ENCODE measurements at places on chromosomes 3 and 15.
A peak's percentile ranks its signal among the peaks of the same experiment; 100 is the strongest.

DNA sequence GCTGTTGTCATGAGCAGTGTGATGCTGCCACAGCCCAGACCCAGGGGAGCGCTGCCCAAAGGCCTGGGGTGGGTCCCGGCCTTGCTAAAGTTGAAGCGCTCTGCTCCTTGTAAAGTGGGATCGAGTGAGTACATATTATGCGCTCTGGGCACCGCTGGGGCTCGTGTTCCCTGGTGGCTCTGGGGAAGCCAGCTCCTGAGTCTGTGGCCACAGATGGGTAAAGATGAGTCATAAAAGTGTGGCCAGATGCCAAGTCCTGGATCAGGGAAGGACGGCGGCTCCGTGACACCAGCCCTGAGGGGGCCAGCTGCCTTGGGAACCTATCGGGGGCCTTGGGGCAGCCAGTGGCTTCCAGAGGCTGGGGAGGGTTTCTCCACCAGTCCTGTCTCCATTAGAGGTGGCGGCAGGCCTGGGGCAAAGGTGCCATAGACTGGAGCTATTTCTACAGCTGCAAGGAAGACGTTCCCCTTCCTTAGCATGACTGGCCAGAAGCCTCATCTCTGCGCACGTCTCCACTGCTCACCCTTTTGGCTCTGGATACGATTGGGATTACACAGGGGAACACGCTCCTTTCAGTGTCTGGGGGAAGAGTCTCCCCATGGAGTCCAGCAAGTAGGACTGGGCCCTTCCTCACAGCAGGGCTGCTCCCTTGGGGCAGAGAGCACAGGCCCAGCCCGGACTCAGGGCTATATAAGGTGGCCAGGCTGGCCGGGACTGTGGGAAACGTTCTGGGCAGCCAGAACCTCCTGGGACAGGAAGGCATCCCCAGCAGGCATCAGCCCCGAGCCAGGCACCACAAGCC lies 1.2 kb upstream of the ITIH4 start:
- DNase-seq: peak; percentile 79

DNA sequence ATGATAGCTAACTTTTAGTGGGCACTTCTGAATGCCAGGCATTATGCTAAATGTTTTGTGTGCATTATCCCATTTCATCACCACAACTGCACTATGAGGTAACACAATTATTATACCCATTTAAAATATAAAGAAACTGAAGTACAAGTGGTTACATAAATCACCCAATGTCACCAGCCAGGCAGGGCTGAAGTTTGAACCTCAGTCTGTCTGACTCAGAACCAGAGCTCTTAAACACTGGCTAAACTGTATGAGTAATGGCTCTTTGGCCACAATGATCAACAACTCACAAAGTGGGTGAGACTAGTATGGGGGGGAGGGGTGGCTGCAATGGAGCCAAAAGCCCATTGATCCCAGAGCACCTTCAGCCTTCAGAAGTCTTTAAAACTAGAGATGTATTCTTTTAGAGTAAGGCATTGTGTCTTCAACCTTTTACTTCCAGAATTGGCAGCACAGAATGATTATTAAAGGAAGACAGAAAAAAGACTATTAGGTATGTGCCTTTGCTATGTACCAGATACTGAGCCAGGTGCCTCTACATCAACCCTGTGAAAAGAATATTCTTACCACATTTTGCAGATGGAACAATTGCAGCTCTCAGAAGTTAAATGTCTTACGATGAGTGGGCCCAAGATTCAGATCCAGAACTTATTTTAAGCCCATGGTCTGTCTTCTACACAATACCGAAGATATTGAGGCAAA lies 166.9 kb downstream of the UACA start:
- DNase-seq: peak; percentile 94

DNA sequence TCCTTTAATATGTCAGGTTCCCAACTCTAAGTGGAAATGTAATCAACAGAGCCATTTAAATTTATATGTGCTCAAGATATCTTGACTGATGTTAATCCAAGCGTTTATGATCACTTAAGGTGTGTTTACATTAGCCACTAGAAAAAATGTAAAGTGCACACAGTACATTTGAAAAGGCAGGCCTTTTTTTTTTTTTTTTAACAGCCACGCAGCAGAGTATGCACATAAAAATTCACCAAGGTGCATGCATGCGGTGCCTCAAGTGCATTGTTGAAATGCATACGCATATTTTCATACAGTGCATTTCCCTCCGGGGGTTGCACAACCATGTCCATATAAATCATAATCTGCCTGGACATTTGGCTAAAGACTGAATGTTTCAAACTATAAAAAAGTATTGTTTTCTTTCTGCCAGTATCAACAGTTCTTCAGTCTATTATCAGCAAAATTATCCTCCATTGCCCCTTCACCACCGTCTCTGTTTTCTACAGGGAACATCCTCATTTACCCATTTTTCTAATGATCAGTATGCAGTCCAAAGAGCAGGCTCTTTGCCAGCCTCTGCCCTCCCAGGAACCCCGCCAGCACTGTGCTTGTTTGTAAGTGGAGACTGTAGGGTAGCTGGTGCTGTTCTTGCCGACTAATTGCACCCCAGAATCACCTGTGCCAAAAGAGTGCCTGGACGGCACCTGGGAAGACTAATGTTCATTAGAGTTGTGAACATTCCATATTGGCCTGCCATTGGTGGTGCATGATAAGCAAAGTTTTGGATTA lies 611.2 kb upstream of the CFAP20DC start:
- no peak for DNase-seq

DNA sequence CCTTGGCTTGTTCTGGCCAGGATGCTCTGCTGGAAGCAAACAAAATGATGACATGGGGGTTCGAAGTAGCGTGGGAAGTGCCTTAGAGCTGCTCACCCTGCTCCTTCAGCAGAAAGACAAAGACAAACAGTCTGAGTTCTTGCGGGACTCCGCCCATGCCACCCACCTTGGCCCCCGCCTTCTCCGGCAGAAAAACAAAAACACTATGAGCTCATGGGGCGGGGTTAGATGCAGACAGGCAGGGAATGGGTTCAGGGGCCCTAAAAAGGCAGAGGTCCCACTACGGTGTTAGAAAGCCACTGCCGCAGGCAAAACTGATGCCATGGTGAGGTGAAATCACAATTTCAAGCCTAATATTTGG lies 9.7 kb upstream of the NCKIPSD start:
- no peak for DNase-seq

DNA sequence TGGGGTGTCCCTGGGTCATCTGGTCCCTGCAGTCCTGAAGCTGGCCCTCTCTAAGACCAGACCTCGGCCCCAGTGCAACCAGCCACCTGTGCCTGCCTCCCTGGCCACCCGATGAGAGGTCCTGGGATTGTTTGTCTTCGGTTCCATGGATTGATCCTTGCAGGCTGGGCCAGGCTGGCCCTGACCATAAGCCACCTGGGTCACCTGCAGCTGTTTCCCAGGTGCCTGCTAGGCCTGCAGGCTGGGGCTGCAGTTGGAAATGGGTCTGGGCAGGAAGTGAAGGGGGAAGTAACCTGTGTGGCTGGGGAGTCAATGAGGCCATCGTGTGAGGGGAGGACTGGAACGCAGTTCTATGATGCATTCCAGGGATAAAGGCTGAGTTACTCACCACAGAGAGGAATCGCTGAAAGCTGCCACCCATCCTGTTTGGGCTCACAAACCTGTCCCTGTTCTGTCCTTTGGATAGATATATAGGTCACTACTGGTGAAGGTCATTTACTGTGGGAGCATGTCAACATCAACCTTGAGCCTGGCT lies 30.9 kb upstream of the VPS8 start:
- DNase-seq: no peak

GRCh38 chr3:41244620-41245336 lies 45.5 kb downstream of the CTNNB1 start:
- DNase-seq: no peak

All from MV-4-11 (cell line).